ENCODE measurements at places on chromosomes 16 and 17. TPM values are rescaled to one million over a fixed set of nuclear protein-coding genes. Genes with fewer than 3 reads are reported as not detected.

The PIRT gene
- 0.04 TPM for polyA plus RNA-seq

DNA sequence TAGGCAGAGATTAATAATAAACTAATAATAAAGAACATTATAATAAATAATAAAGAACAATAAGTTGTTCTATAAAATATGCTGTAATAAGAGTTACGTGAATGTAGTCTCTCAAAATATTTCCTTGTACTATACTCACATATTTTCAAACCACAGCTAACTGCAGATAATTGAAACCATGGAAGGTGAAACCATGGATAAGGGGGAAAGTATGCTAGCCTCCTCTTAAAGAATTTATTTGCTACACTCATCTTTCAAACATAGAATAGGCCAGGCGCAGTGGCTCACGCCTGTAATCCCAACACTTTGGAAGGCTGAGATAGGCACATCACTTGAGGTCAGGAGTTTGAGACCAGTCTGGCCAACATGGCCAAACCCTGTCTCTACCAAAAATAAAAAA is 18.5 kb downstream of the CYTH1 start:
- no peak for DNase-seq

GRCh38 chr17:28509789-28510188 is 3.6 kb downstream of the FOXN1 start:
- DNase-seq, result no peak

- no peak for DNase-seq
These were observed 64.7 kb downstream of the ADCY9 start for GRCh38 chr16:4051591-4051990.

DNA sequence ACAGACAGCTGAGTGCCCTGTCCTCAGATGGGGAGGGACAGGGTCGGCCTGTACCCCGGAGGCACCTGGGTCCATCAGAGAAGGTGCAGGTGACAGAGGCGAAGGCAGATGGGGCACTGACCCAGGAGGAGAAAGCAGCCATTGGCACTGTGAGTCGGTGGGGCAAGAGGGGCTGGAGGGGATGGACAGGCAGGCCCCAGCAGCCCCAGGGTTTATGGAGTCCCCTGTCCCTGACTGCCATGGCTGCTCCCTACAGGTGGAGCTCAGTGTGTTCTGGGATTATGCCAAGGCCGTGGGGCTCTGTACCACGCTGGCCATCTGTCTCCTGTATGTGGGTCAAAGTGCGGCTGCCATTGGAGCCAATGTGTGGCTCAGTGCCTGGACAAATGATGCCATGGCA is 32.1 kb downstream of the ANKRD40 start:
- DNase-seq, result no peak

The KRTAP9-9 gene
- polyA plus RNA-seq, result not detected

The EARS2 gene
- 23.6 TPM for polyA plus RNA-seq

DNA sequence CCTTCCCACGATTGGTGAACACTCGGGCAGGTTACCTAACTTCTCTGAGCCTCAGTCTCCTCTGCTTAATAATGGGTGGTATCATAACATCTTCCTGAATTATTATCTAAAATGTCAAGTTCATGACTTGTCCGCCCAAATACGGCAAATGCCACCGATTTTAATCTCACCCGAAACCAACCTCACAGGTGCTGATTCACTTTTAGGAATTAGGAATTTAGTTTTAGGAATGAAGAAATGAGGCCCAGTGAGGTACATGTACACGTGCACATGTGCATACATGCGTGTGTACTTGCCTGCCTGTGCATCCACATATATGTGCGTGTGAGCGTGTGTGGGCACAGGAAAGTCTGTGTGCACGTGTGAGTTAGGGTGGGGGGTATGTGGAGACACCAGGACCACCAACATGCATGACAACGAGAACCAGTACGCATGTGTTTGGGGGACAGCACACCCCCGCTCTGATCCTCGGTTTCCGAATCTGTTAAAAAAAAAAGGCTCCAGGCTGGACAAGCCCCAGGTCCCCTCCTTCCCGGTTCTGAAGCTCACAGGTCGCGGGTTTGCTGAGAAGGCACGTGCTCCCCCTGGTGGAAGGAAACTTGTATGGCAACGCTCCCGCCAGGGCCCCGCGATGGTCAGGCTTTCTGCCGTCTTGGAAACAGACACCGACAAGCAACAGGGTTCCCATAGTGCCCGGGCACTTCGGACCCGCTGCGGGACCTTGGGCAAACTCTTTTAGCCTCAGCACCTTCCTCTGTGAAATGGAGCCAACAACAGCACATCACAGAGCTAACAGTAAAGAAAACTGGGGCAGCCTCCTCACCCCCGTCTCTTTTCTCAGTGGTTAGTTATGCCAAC is 219.2 kb downstream of the RBFOX3 start:
- DNase-seq, result peak; percentile 88

DNA sequence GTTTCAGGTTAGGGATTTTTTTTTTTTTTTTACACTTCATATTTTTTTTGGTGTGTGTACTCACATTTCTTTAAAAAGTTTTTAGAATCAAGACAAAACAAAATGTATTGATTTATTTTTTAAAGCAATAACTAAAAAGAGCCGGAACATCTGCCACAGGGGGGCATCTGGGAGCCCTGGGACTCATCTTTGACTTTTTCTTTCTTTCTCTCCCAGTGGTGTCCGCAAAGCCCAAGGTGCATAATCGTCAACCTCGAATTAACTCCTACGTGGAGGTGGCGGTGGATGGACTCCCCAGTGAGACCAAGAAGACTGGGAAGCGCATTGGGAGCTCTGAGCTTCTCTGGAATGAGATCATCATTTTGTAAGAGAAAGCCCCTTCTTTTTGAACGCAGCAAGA is 36.3 kb downstream of the WWP2 start:
- DNase-seq, result no peak

DNA sequence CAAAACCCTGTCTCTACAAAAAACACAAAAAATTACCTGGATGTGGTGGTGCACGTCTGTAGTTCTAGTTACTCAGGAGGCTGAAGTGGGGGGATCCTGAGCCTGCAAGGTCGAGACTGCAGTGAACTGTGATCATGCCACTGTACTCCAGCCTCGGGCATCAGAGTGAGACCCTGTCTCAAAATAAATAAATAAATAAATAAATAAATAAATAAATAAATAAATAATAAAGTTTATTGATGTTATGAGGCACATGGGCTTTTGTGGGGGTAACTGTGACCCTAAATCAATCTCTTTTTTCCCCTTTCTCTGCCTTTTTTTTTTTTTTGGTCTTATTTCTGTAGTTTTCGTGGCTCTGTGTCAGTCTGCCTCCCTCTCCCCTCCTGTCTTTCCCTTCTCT is 4.5 kb upstream of the ASIC2 start:
- no peak for DNase-seq

DNA sequence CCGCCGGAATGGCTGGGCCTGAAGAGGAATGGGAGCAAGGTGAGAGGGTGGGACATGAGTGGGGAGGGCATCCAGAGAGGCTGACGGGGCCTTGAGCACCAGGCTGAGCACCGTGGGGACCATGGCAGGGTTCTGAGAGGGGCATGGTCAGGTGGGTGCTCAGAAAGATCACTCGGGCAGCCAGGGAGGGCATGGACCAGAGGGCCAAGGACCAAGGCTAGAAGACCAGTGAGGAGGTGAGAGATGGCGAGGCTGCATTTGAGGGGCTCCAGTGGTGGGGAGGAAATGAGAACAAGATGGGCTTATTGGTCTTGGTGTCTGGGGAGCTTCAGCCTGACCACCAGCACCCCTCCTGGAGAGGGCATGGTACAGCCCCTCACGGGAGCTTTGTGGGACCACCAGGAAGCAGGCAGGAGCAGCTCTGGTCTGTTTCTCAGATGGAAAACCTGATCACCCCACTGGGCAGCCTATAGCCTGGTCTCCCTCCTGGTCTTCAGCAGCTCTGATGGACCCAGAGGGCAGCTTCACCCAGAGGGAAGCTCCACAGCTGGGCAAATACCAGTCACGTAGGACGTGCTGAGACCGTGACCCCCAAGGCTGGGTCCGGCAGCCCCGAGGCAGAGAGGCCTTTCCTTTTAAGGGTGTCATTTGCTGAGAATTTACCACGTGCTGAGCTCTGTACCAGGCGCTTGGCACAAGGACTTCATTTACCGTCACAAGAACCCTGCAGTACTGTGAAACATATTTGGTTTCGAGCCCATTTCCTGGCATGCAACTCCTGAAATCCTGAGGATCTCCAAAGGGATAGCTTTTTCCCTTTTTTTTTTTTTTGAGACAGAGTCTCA is 11.4 kb upstream of the NCBP3 start:
- no peak for DNase-seq

GRCh38 chr16:58157239-58157638 is 28.1 kb upstream of the CFAP20 start:
- DNase-seq, result no peak

DNA sequence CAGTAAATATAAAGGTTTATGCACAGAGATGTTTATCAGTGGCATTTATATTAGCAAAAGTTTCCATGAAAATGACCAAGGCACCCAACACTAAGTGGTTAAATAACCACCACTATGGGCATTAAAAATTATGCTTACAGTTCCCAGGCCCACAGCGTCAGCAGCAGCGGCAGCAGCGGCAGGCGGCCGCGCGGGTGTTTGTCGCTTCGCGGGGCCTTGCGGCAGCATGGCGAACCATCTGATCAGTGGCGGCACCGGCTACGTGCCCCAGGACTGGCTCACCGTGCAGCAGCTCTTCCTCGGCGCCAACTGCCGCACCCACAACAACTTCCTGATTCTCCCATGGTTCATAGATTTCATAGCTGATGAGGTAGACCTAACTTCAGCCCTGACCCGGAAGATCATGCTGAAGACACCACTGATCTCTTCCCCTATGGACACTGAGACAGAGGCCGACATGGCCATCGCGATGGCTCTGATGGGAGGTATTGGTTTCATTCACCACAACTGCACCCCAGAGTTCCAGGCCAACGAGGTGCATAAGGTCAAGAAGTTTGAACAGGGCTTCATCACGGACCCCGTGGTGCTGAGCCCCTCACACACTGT is 71.0 kb downstream of the GRIN2A start:
- no peak for DNase-seq

The TP53TG3E gene
- polyA plus RNA-seq, result not detected

GRCh38 chr16:57235128-57236021 is 9.7 kb upstream of the ARL2BP start:
- peak; percentile 66 for DNase-seq

The HIGD1B gene
- 17.8 TPM for polyA plus RNA-seq

- DNase-seq, result peak; percentile 94
These were observed 822 bp upstream of the ZSCAN10 start for GRCh38 chr16:3099732-3100499.

The ZNF385C gene
- 2.8 TPM for polyA plus RNA-seq

The REXO5 gene
- polyA plus RNA-seq, result 13.1 TPM

The ADAMTS18 gene
- 3.6 TPM for polyA plus RNA-seq

DNA sequence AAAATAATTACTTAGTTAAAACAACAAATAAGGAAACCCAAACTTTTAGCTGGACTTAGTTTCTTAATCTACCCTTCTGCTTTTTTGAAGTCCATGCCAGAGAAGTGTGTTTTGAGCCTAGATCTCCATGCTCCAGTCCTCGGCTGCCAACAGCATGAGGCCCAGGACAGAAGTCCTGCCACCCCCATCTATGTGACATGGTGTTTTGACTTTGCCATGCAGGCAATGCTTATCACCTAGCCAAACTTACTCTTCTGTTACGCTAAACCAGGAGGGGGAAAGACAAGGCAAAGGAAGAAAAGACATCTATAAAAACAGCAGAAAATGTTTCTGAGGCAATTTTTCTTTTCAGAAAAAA is 119.5 kb downstream of the PARN start:
- DNase-seq, result no peak

The C16orf46 gene
- 2.1 TPM for polyA plus RNA-seq

- DNase-seq, result no peak
These were observed 2.3 kb upstream of the CCDC182 start for GRCh38 chr17:57747221-57748017.

DNA sequence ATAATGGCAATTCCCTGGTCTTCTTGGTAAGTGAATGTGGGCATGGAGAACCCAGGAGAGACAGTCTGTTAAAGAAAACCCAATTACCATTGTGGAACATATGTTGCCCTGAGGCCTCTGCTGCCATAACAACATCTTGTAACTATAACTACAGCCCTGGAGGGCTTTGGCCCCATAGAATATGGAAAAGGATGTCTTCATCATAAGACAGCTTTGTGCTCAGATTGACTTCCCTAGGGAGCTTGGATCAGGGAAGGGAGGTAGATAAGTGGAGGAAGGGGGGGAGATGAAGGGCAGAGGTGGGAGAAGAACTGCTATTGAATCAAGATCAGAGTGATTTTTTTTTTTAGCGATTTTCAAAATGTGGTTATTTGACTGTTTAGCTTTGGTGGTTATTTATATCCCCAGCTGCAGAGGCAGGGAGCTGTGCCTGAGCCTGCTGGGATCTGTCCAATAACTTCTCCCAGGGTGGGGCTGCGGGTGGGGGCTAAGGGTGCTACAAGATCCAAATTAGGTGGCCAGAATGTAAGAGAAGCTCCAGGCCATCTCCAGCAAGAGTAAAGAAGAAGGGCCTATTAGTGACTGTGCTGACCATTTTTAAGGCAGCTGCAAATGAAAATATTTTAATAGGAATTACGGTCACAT is 5.3 kb upstream of the KAT7 start:
- peak; percentile 16 for DNase-seq

DNA sequence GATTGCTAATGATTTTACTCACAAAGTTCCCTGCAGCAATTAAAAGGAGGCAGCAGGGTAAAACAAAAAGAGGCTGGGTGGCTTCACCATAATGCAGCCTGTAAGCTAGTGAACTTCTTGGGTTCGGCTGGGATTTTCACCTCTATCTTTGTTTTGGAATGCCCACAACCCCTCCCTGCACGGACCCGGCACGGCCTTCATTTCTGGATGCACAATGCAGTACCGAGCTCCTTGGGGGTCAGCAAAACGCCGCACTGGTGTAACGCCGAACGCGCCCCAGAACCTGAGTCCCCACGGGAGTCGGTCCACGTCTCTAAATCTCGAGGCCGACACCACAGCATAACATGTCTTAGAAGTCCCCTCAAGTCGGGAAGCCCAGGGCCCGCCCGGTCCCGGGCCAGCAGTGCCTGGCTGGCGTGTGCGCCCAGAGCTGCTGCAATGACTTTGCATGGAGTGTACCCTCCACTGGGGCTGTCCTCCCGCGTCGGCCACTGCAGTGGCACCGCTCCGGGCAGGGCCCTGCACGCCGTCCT is 759 bp downstream of the UBE2O start:
- DNase-seq, result peak; percentile 49

DNA sequence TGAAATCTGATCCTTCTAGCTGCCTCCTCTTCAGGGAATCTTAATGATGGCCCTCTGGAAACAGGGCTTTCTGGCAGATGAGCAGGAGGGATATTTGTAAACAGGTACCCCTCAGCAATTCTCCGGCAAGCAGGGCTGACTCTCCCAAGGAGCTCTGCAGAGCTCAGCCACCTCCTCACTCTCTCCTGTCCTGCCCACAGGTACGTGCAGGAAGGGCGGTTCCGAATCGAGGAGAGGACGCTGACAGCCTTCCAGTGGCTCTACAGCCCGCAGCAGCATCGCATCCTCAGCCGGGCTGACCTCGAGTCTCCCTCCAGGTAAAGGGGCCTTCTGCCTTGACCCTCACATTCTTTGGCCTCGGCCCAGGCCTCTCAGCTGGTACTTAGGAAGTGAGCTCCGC is 20.7 kb upstream of the CCDC92B start:
- DNase-seq, result no peak

The ELMO3 gene
- 9.5 TPM for polyA plus RNA-seq

Measured in left lung (tissue), 14 donors.